Mucosa of descending colon (tissue), 3 donors: ENCODE measurements at places on chromosomes 4 and X.

- no peak for DNase-seq
These were observed 1.9 kb upstream of the GJB1 start for GRCh38 chrX:71221145-71221544.

GRCh38 chr4:616091-616490 lies 9.3 kb upstream of the PDE6B start:
- no peak for DNase-seq

GRCh38 chrX:80174925-80175574 lies 160.5 kb downstream of the TBX22 start:
- DNase-seq: no peak

- DNase-seq: no peak
These were observed 30.1 kb downstream of the EGFL6 start for GRCh38 chrX:13599491-13599890.

DNA sequence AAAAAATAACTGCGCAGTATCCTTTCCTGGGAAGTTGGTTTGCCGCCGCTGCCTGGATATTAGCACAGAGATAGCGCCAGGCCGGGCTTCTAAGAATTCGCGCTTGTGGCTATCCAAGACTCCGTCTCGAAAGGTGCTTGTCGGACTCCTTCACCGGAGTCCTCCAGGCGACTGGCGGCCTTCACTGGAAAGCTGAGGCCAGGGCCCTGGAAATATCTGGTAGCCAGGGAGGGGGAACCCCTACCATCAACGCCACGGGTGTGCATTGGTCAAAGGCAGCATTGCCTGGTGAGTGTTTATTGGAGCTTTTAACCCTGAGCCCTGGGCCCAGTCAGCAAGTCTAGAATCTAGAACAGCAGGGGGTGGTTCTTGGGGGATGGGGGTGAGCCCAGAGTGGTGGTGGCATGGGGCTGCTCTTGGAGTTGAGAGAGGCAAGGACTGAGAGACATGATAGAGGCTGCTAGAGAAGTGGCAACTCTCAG lies 577 bp upstream of the PIM2 start:
- DNase-seq: no peak

GRCh38 chr4:140662082-140662869 lies 93.5 kb upstream of the UCP1 start:
- DNase-seq: no peak

GRCh38 chr4:137659431-137659830 lies 127.1 kb upstream of the PCDH18 start:
- no peak for DNase-seq

GRCh38 chr4:57187246-57187645 lies 77.1 kb upstream of the IGFBP7 start:
- no peak for DNase-seq

- DNase-seq: no peak
These were observed 92.0 kb downstream of the GUCY2F start for GRCh38 chrX:109389917-109390316.

DNA sequence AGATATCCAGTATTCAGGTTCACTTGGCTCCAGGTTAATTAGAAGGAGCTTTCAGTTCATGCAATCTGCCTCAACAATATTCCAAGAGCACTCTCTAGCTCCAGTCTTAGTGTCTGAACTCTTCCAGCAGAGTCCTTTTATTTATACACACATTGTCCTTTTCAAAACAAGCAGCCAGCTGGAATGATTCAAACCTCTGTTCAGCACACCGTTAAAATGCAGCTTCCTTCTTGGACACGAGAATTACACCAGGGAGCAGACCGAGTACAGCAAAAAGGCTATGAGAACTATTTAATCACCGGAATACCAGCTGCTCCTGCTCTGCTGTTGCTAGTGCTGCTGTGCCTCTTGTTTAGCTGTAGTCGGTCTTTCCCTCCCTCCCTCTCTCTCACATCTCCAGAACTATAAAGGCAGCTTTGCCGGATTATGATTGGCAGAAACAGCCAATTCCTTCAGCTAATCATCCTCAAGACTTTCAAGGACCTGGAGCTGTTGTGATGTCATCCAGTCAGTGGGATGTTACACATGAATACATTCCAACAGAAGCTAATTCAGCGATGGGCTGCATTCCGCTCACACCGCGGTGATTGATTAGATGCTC lies at the start of gene NDST4:
NDST4 (minus strand) TSS at position 115 of the 601 bp plus-strand sequence. CDS start 36,584 bp downstream, outside the sequence.
- DNase-seq: no peak

GRCh38 chr4:74675673-74676279 lies 118.5 kb downstream of the BTC start:
- DNase-seq: no peak

DNA sequence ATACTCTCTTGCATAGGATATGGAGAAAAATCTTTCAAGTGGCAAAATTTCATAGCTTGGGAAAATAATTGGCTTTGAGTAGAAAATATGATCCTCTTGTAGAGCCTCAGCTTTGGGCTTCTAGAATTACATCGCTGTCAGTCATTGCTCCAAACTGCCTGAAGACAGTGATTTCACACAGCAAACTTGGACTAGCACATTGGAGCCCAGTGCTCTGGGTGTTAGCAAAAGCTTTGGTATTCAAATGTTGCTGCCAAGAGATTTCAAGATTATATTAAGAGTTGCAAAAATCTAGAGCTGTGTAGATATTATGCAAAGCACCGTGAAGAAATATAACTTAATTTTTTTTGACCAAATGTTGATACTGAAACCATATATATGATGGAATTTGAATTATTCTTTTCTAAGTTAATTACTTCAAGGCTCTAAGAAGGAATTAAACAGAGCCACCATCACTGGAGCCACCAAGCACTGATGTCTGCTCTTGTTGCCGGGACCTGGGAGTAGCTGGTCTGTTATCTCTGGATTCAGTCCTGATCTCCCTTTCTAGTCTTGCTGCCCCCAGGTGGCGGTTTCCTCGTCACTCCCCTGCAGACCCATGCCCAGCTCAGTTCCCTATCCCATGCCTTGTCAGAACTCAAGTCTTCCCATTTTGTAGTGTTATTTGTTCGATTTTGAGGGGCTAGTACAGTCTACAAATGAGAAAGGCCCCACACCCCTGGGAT lies 260.7 kb upstream of the SFRP2 start:
- no peak for DNase-seq

DNA sequence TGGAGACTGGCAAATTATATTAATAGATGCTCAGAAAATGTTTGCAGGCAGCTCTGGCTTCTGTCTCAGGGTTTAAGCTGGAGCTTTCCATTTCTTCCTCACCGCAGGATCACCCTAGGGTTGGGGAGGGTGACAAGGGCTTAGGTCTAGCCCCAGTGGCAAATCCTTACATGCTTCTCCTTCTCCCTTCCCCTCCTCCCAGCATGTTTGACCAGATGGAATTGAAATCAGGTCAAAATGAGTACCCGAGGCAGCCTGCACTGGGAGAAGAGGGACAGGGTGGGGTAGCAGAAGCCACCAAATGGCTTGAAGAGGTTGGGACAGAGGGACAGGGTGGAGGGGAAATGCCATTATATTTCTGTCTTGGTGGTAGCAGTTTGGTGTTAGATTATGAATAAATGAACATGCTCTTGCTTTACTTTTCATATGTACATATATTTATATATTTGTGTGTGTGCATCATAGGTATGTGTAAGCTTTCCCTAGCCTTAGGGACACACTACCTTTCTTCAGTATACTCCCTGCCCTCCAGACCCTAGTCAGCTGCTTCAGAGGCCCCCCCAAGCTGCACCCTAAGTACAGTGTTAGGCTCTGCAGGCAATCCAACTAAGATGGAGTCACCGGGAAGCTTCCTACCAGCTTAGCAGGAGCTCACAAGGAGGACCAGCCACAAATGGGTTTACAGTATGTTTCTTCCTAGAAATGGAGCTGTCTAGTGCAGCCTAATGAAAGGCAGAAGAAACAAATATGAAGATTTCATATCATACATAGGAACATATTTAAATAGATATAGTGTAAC lies 1.8 kb downstream of the TMEM35A start:
- no peak for DNase-seq

DNA sequence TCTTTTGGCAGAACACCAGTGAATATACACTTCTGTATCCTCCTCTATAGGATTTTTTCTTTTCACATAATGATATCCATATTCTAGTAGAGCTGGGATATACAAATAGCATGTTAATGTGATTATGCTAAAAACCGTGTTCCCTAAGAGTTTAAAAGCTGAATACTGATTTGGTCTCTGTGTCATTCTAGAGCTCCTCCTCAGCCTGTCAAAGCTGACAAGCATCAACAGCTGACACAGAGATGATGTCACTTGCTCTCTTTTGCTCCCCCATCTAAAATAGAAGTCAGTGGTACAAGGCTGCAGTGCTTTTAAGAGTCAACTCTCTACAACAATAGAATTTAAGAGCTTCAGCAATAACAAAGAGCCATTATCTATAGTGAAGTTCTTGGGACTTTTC lies 17.1 kb upstream of the HERC3 start:
- DNase-seq: no peak

DNA sequence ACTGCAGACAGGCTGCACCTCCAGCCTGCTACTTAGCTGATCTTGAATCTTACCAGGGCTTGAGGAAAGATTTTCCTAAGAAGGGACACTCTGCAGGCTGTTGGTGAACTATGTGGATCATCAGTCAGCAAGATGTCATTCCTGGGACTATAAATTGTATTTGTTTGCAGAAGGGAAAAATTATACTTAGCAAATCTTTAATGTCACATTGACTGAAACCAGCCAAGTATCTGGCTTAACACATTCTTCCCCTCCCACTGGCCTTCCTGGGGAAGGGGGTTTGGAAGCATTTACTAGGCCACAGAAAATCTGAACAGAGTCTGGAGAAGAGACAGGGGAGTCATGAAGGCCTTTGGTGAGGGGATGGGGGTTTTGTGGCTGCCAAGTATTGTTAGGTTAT lies 156.7 kb upstream of the EOLA2 start:
- DNase-seq: no peak

DNA sequence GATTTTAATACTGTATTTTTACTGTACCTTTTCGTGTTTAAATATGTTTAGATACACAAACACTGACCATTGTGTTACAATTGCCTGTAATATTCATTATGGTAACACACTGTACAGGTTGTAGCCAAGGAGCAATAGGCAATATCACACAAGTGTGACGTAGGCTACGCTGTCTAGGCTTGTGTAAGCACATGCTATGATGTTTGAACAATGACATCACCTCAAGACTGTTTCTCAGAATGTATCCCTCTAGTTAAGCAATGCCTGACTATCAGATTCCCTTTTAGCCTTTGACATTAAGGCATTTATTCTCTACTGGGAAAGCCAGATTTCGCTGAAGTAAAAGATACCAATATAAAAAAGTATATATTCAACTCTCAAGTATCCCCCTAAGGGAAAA lies 66.2 kb downstream of the VCX3A start:
- no peak for DNase-seq

DNA sequence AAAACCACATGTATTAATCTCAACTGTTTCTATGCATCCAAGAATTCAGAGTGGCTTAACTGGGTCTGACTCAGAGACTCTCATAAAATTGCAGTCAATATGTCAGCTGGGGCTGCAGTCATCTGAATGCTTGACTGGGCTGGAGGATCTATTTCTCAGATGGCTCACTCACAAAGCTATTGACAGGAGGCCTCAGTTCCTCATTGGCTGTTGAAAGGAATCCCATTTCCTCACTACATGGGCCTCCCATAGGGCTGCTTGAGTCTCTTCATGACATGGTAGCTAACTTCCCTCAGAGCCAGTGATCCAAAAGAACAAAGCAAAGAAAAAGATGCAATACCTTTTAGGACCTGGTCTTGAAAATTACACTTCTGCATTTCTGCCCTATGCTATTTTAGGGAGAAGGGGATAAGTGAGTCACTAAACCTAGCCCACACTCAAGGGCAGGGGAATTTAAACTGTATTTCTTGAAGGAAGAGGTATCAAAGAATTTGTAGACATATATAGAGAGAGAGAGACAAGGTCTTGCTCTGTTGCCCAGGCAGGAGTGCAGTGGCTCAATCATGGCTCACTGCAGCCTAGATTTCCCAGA lies 9.8 kb downstream of the SCFD2 start:
- DNase-seq: no peak

GRCh38 chrX:101693476-101693875 lies 33.8 kb upstream of the ARMCX2 start:
- DNase-seq: no peak

GRCh38 chrX:12405306-12405705 lies 267.0 kb downstream of the FRMPD4 start:
- DNase-seq: no peak

DNA sequence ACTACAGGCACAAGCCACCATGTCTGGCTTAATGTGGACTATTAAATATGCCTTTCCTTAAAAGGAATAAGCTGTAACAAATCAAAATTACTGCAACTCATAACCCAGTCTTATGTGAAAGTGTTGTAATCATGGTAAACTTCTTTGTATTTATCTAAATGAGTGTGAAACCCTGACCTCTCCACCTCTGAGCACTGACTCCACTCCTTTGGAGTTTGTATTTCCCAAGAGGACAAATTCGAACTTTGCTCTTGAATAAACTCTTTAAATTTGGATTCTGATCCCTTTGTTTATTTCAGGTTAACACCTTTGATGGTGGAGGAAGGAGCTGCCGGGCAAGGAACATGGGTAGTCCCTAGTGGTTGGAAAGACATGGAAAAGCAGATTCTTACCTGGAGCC lies 48.3 kb upstream of the FAM9A start:
- DNase-seq: no peak

DNA sequence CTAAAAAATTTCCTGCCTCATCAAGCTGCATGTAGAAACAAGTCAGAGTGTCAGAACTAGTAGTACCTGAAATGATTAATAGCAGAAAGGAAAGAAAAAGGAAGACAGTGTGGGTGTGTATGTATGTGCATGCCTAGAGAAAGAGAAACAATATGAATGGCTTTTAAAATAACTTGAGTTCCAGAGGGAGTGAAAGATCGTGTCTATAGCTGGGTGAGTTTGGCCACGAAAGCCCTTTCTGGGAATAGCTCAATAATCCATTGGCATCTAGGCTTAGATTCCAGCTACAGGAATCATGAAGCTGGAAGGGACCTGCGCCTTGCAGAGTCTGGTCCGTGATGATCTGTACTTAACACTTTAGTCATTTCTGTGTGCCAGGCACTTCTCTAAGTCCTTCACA lies 195.6 kb downstream of the RAPGEF2 start:
- DNase-seq: no peak

GRCh38 chr4:19575924-19576323 lies 675.8 kb upstream of the SLIT2 start:
- no peak for DNase-seq

DNA sequence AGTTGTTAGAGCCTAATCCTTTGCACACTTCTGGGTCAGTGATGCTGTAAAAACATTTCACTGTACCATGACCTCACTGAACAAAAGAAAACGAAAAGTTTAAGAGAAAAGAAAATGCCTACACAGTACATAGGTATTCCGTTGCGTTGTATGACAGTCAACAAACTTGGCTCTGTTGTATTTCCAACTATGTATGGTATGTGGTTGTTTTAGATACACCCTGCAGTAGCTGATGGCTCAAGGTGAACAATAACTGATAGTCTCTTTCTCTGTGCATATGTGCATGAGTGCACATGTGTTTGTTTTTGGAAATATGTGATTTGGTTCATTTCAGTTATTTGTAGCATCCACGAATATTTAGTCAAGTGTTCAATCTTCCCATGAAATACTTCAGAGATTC lies 176.0 kb downstream of the BMPR1B start:
- DNase-seq: no peak
